Stimulated activated memory B cell treated with anti-CD40 and anti-IgM and Interleukin-4, amounts not matched to agents 10 μg/mL and 1 μg/mL and 100 μg/mL, for 72 hours (primary cell): ENCODE measurements at places on chromosomes 16 and 17.
A peak's percentile ranks its signal among the peaks of the same experiment; 100 is the strongest.

DNA sequence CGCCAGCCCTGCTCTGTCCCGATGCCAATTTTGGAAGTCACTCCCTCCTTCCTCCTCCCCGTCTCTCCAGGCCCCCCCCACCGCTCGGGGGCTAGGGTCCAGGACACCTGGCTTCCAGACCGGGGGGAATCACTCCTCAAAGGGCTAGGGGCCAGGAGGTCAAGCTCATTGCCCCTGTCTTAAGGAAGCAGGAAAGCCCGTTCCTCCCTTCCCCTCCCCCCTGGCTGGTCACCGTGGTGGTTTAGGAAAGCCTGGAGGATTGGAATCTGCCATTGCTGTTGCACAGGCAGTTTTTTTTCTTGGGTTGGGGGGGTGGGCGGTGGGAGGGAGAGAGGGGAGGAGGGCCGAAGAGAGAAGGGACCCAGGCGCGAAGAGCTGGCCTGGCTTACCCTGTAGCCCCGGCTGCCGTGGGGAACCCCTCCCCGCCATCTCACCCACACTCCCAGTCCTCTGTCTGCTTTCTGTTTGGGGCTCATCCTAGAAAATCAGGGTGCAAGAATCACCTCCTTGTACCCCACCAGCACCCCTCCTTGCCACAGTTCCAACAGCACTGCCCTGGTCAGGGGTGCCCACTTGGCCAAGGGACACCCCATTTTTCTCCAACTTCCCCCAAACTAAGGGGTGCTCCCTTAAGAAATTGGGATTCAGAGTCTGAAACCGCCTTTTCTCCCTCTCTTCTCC, 2.9 kb upstream of the BCL6B start:
- peaks cover 12% of the 10 kb centered on the region for H3K36me3 ChIP-seq
- peak overlapping the region; percentile 90 for H3K27ac ChIP-seq
- H3K4me3 ChIP-seq: no peak overlapping the region
- no peaks in the 10 kb centered on the region for H3K27me3 ChIP-seq
- no peak for ATAC-seq

DNA sequence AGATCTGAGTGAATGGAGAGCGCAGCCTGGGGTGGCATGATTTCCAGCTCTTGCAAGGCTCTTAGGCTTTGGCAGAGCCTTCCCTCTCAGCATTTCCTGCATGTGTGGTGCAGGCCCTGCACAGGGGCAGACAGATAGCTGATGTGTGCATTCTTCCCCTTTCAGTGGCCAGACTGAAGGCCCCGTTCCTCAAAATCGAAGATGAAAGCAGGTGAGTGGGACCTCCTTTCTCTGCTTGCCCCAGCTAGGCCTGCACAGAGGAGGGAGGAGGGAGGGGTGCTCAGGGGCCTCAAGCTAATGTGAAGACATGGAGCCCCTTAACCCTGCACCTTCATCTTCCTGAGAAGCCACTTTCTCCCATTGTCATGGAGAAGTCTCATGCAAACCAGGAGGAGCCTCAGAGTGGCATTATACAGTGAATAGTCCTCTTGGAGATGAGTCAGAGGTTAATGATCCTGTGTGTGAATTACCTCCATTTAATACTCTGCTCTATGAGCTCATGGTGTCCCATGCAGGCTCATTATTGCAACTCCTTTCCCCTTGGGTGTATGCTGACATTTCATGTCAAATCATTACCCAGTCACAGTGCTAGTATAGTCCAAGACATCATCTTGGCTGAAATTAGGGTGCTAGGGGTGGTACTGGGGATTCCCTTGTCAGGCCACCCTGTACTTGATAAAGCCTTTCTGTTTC, 20.4 kb upstream of the ADAM11 start:
- H3K27me3 ChIP-seq: no peaks in the 10 kb centered on the region
- peaks cover 5% of the 10 kb centered on the region for H3K36me3 ChIP-seq
- no peaks in the 10 kb centered on the region for H3K4me1 ChIP-seq
- ATAC-seq: peak; percentile 75
- no peak overlapping the region for H3K4me3 ChIP-seq
- H3K27ac ChIP-seq: peak overlapping the region; percentile 24

- ATAC-seq: no peak
- H3K36me3 ChIP-seq: peaks cover 4% of the 10 kb centered on the region
- H3K27me3 ChIP-seq: no peaks in the 10 kb centered on the region
- H3K4me3 ChIP-seq: no peak overlapping the region
- H3K27ac ChIP-seq: no peak overlapping the region
Measured at GRCh38 chr17:32575852-32576251, 89.1 kb downstream of the CDK5R1 start.

DNA sequence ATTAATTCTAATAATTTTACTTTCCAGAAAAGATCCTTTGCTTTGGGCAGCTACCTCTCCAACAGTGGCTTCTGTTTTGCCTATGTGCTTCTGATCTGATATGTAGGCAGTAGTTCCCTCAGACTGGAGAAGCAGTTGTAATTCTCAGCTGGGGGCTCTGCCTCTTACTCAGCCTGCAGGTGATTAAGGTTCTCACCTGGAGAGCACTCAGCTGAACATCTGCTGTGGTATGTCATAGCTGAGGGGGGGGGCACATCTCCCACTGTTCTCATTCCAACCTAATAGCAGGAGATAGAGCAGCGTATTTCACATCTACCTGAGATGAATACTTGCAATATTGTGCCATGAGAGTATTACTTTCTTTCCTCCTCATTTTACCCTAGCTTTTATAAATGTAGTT, 511.9 kb upstream of the CDH8 start:
- H3K4me1 ChIP-seq: no peaks in the 10 kb centered on the region
- H3K27ac ChIP-seq: no peak overlapping the region
- no peaks in the 10 kb centered on the region for H3K27me3 ChIP-seq
- no peak overlapping the region for H3K4me3 ChIP-seq

DNA sequence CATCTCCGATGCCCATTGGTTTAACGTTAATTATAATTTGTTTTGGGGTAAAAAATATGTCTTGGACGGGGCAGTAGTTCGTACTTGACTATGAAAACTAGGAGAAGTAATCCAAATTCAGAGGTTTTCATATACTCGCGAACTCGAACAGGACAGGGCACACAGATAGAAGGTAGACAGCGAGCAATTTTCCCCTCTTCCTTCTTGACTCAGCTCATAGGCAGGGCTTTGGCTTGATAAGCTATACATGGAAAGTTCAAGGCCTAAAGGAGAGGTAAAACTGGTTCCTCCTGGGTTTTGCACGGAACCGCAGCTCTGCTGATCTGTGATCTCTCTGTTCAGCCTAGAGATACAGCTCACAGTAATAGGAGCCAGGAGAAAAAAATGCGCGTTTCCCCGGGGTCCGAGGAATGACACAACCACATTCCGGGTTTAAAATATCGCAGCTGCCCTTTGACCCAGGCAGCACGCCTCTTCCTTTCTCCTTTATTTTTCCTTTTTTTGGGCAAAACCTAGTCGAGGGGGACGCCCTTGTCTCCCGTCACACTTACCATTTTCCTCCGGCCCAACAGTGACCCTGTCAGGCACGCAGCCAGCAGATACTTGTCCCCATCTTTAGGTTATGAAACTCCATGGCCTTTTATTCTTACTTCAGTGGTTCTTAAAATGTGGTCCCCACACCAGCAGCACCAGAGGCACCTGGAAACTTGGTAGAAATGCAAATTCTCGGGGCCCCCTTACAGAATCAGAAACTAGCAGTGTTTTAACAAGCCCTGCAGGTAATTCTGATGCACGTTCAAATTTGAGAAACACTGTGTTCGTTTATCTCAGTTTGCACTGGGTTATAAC, 1.7 kb upstream of the LASP1 start:
- H3K36me3 ChIP-seq: peaks cover 6% of the 10 kb centered on the region
- peaks cover 65% of the 10 kb centered on the region for H3K4me1 ChIP-seq

GRCh38 chr16:87086575-87086974, 230.6 kb downstream of the C16orf95 start:
- no peaks in the 10 kb centered on the region for H3K27me3 ChIP-seq
- no peak for ATAC-seq
- no peaks in the 10 kb centered on the region for H3K36me3 ChIP-seq

DNA sequence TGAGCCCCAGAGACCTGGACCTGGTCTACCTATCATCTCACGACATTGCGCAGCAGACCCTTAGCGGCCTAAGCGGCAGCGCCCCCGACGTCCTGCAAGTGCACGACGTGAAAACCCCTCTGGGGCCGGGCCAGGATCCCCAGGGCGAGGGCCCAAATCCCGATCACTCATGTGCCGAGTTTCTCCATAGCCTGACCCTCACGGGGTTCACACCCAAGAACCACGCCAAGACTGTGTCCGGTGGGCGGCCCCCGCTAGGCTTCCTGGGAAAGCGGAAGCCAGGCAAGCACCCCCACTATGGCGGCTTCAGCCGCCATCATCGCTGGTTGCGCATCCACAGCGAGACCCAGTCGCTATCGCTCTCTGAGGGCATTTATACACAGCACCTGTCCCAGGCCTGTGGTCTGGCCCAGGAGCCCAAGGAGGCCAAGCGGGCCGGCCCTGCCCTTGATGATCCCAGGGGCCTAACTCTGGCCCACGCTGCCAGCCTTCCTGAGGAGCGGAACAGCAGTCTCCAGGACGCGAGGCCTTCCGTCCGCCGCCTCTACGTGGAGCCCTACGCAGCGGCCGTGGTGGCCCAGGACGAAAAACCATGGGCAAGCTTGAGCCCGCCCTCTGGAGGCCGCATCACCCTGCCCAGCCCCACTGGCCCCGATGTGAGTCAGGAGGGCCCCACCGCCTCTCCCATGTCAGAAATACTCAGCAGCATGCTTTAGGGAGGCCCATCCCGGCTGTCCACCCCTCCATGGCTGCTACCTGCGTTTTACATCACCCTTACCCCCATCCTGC, 82.8 kb upstream of the NOG start:
- peak; percentile 25 for ATAC-seq
- H3K4me3 ChIP-seq: no peak overlapping the region
- no peak overlapping the region for H3K27ac ChIP-seq
- H3K4me1 ChIP-seq: no peaks in the 10 kb centered on the region

DNA sequence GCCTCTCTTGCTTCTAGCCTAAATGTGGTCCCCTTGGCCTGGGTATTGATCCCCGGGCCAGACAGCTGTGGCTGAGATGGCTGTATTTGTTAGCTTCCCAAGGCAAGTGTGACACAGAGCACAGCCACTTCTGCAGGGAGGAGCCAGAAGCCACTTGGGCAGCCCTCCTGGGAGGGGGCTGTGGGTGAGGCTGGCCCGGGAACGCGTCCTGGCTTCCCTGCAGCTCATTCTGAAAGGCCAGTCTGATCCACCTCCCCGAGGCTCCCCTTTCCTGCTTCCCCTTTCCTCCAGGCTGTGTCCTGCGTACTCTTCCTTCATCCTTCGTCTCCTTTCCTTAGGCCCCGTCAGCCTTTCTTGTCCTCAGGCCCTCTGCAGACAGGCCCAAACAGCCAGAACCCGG, 8.0 kb downstream of the SERPINF2 start:
- no peak overlapping the region for H3K27ac ChIP-seq
- no peaks in the 10 kb centered on the region for H3K27me3 ChIP-seq
- no peak for ATAC-seq
- no peaks in the 10 kb centered on the region for H3K36me3 ChIP-seq
- peaks cover 10% of the 10 kb centered on the region for H3K4me1 ChIP-seq

GRCh38 chr16:18834864-18835263, 33.5 kb upstream of the ARL6IP1 start:
- peaks cover 68% of the 10 kb centered on the region for H3K36me3 ChIP-seq
- H3K4me3 ChIP-seq: no peak overlapping the region
- H3K27me3 ChIP-seq: no peaks in the 10 kb centered on the region
- no peaks in the 10 kb centered on the region for H3K4me1 ChIP-seq

- no peaks in the 10 kb centered on the region for H3K36me3 ChIP-seq
- H3K4me1 ChIP-seq: peaks cover 8% of the 10 kb centered on the region
- no peak overlapping the region for H3K4me3 ChIP-seq
- H3K27me3 ChIP-seq: peaks cover 9% of the 10 kb centered on the region
- peak; percentile 3 for ATAC-seq
- no peak overlapping the region for H3K27ac ChIP-seq
Measured at GRCh38 chr16:57677622-57678369, 9.7 kb downstream of the ADGRG3 start.

DNA sequence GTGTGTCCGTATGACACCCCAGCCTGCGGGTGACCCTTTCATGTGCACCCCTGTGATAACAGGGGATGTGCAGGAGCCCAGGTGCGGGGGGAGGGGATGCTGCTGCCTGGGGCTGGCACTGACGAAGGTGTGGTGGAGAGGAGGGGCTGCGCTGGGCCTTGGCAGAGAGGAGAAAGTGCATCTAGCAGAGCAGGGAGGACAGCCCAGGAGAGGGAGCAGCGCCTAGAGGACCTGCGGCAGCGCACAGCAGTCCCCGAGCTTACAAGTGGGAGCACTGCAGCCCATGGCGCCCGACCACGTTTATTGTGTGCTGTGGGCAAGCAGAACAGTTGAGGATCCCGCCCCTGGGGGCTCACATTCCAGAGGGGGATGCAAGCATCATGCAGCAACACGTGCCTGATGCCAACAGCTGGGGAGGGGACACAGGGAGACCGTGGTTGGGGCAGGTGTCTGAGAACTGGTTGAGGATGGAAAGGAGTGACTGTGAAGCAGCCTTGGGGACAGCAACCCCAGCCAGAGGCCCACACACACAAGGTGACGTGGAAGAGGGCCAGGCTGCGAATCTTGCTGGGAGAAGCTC, 10.9 kb upstream of the SLC7A5 start:
- no peak for ATAC-seq
- H3K4me1 ChIP-seq: peaks cover 24% of the 10 kb centered on the region
- H3K27ac ChIP-seq: no peak overlapping the region
- H3K27me3 ChIP-seq: peaks cover 42% of the 10 kb centered on the region

DNA sequence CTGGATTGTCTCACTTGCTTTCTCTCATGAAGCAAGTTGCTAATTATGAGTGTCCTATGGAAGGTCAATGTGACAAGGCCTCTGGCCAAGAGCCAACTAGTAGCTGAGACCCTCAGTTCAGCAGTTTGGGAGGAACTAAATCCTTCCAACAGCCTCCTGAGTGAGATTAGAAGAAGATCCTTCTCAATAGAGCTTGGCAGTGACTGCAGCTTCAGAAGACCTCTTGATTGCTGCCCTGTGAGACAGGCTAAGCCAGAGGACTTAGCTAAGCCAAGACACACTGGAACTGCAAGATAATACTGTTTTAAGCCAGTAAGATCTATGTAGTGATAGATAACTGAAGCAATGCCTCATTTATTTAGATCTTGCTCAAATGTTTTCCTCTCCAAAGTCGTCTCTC, 34.3 kb downstream of the PCTP start:
- no peaks in the 10 kb centered on the region for H3K4me1 ChIP-seq
- H3K4me3 ChIP-seq: no peak overlapping the region
- H3K27me3 ChIP-seq: no peaks in the 10 kb centered on the region

GRCh38 chr17:58269557-58270291, 11.0 kb downstream of the MPO start:
- no peak for ATAC-seq
- H3K36me3 ChIP-seq: peaks cover 5% of the 10 kb centered on the region
- H3K4me1 ChIP-seq: peaks cover 13% of the 10 kb centered on the region
- peaks cover 61% of the 10 kb centered on the region for H3K27me3 ChIP-seq
- H3K4me3 ChIP-seq: no peak overlapping the region
- H3K27ac ChIP-seq: no peak overlapping the region
